ENCODE measurements at places on chromosomes 6 and 20.

- DNase-seq, result no peak
Observed at GRCh38 chr6:127516662-127517273, 2.4 kb downstream of the MTCL3 start.

DNA sequence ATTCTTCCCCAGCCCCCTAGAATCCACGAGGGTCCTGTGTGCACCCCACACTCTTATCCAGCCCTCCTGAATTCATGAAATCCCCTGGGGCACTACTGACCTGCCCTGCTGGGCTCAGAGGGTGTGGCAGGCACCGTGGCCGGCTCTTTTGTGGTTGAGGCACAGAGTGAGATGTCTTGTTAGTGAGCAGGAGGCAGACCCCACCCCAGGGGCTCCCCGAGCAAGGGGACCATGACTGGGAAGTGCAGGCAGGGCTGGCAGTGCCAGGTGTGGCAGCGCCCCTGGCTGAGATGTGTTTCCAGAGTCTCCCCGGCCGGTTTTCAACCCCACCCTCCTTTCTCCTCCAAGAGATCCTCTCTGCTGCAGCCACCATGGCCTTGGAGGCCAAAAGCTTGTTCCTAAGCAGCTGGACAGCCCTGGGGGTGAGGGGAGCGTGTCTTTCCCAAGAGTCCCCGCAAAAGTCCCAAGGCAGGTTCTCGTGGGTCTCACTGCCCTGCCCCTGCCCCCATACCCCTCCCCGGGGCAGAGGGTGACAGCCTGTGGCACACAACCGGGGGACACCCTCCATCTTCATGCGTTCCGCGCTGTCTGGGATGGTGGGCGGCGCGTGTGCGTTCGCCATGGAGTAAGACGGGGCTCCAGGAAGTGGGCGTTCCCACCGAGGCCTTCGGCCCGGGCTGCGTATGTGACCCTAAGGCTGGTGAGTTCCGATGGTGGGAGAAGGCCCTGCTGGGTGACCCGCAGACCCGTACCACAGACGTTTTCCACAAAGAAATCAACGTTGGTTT lies 208.9 kb downstream of the TAF4 start:
- no peak for DNase-seq

DNA sequence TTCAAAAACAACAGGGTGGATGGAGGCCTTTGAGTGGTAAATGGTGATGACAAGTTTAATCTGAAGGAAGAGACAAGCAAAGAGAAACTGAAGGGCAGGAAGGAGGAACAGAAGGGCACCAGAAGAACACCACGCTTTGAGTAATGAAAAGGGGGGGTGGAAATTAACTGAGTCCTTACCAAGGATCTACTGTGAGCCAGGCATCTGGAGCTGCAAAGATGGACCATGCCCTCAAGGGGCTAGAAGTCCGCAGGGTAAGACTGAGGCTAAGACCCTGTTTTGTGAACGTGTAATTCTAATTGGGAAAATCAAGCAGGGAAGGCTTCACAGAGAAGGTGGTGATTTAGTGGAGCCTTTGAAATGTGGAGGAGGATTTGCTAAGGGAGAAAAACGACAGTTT lies 1.6 kb downstream of the NDRG3 start:
- DNase-seq, result no peak

GRCh38 chr6:40176152-40176551 lies 241.9 kb upstream of the MOCS1 start:
- DNase-seq, result no peak

- no peak for DNase-seq
Observed at GRCh38 chr6:119312441-119312840, 37.1 kb downstream of the MAN1A1 start.

DNA sequence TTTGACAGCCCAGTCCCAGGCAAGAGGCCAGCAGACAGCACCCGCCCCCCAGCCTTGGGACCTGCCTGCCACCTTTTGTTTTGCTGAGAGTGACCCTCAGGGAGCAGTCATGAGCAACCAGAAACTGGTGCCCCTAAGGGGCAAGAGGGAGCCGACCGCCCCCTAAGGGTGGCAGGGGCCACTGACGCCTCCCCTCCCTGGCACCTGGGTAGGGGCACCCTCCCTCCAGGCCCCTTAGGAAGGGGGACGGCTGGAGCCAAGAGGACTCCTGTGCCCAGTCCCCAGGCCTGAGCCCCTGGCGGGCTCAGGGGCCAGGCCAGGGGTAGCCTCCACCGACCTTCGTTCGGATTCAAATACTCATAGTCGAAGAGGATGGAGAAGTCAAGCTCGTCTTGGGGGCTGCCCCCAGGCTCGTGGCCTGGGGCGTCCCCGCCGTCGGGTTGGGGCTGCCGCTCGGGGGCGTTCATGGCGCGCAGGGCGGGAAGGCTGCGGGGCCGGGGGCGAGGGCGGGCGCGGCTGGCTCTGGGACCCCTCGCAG lies 417 bp downstream of the NFATC2 start:
- peak; percentile 23 for DNase-seq

DNA sequence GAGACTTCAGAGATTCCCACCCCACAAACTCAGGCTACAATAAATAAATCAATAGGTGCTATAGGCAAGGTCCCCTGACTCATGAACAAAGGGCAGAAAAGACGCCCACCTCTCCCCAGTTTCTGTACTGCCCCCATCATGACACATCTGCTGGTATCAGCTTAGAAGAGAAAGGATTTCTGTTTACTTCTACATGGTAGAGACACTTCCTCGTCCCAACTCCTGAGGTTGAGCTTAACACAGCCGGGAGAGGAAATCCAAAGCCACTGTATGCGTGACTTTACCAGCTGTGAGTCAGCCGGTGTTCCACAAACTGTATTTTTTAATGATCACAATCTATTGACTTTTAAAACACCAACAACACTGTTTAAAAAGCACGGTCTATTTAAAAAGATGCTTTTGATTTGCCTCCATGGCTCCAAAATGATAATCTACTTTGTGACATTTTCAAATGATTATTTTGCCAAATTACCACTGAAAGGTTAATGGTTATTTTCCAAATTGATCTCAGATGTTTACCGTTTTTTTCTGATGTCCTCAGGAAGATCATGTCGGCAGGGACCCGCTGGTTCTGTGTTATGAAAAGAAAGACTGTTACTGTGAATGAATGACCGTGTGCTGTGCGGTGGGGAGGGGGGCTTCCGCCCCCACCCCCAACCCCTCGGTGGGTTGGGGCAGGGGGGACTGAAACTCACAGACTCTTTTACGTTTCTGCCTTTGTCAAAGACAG lies 72.5 kb downstream of the ATP9A start:
- DNase-seq, result no peak

DNA sequence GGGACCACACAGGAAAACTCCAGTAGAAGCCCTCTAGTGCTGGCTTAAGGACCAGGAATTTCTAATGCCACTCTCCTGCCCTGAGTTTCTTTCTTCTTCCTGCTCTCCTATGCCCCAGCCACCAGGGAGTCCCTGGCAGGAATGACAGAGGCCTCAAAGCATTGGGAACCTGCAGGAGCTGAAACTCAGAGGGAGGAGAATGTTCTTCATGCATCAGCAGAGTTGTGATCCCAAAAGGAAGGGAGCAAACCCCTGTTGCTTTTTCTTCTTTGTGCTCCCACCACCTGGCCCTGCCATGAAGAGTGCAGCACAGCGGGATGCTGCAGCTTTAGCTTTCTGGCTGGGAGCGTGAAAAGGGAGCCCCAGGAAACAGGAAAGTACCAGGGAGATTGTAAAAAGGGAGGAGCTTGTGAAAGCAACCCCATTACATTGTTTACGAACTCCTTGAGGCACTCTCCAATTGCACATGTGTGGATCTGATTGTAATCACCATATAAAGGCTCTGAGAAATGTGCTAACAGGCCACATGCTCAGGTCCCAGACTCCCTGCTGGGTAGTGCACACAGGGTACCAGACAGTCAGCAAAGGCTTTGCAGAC lies 34.7 kb upstream of the FKBP1A start:
- DNase-seq, result no peak
